ENCODE measurements at places on chromosomes 7 and 10.

- peak; percentile 89 for DNase-seq
Observed at GRCh38 chr10:80408242-80409101, at the start of gene PRXL2A. TSS of gene PRXL2A (plus strand) at chr10:80408551. CDS start at chr10:80420468, 11,917 bp downstream.

GRCh38 chr7:44292876-44293560, 32.4 kb downstream of the CAMK2B start:
- DNase-seq: no peak

DNA sequence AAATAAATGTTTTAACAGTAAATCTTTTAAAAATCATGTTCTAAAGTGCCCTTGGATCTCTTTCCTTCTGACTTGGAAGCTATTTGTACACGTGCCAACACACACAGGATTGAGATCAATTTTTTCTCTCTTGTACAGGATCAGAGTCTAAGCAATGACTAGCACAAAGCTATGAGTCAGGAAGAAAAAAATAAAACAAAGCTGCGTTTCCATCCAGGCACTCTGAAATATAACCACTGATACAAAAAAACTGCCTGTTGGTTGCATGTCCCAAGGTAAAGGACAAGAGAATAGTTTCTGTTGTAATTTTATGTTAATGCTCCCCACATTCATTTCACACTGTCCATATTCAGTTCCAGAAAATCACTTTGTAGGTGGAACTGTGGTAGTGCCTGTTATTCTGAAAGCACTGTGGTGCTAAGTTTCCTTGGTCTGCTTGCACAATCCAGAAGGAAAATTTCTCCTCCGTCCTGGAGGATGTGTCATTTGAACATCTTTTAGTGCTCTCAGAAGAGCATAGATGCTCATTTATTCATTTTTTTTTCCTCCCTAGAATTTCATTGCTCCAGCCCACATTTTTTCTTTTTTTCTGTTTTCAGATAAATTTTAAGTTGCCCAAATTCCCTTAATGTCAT, 113.4 kb downstream of the PLXDC2 start:
- DNase-seq: no peak

DNA sequence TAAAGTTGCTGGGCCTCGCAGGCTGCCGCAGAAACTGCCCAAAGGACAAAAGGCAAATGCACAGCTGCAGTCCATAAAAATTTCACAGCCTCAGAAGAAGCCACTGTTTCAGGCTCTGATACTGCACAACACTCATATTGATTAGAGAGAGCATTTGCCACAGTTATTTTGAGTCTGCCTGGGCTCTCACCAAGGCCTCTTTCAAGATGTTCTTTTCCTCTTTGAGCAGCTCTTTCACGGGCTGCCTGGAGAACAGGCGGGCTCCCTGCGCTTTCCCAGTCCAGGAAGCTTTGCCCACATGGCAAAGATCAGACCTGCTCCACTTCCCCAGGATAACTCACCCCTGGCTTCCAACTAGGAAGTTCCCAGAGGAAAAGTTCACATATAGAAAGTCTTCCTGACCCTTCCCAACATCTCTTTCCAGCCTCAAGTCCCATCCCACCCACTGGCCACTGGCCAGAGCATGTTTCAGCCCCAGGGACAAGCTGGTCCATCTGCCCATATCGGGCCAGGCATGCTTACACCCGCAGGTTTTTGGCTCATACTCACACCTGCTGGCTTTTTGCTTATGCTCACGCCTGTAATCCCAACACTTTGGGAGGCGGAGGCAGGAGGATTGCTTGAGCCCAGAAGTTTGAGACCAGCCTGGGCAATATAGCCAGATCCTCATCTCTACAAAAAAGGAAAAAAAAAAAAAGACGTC, 3.3 kb downstream of the SLIT1 start:
- no peak for DNase-seq

DNA sequence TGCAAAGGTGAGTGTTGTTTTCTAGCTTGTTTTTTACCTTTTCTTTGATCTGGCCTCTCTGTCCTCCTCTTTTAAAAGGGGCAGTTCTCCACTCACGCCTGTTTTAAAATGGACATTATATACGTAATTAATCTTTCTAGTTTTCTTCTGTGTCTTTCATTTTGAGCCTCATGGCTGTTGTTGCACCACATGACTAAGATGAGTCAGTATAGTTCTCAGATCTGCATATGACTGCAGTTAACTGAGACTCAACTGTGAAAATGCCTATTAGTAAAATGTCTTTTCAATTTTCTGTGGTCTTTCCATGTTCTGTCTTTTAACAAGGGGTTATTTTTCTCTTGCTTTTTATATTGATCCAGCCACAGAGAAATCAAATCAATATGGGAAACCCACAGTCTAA, 296.1 kb downstream of the CDK14 start:
- DNase-seq: no peak

DNA sequence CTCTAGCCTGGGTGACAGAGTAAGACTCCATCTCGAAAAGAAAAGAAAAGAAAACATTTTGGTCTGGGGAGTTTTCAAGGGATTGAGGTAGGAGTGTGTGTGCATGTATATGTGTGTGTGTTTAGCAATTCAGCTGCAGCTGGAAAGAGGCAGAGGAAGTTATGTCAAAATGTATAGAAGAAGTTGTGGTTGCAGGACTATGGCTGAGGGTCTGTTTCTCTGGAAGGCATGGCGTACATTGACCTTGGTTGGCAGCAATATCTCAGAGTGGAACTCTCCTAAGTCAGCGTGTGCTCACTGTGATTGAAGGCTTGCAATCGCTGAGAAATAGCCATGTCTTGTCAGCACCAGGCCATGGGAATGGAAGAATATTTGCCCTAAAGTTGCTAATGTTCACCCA, 28.6 kb upstream of the RHBDD2 start:
- DNase-seq: no peak

- no peak for DNase-seq
Observed at GRCh38 chr7:123929107-123929506, 4.1 kb downstream of the SPAM1 start.

GRCh38 chr7:121961089-121961867, 88.3 kb downstream of the PTPRZ1 start:
- DNase-seq: no peak

- no peak for DNase-seq
Observed at GRCh38 chr7:112296432-112296831, 89.9 kb downstream of the ZNF277 start.

DNA sequence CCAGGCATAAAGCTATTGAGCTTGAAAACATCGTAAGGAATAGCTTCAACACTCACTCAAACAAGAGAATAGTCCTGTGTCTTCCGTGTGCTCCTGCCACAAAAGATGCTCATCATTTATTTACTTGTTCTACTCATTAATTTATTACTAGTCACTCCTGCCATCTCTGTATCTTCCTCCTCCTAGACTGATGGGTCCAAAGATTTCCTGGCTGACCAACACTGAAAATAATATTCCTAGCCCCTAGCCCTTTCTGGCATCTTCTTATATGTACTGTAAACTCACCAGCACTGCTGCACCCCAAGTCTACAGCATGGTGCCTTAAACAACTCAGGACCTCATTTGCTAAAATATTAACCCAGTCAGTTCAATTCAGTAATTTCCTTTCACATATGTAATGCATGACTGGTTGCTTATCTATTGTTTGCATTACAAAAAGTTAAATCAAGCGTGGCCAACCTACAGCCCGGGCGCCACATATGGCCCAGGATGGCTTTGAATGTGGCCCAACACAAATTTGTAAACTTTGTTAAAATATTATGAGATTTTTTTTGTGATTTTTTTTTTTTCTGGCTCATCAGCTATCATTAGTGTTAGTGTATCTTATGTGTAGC, 86.7 kb upstream of the GSDME start:
- no peak for DNase-seq

GRCh38 chr10:51231754-51232153, 157.5 kb downstream of the PRKG1 start:
- DNase-seq: no peak

DNA sequence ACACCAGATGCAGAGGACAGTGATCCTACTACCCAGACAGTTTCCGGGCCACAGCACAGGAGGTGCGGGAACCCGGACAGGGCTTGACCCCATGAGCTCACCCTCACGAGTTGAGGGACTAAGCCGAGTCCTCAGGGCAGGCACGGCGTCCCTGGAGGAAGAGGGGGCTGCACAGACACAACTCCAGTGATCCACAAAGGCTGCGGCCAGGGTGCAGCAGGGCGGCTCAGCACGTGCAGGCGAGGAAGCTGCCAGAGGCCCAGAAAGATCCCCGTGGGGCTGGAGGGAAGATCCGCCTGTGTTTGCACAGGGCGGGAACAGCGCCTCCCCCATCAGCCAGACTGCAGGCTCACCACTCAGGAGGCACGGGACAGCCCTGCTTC, 45.9 kb upstream of the TMEM72 start:
- no peak for DNase-seq

DNA sequence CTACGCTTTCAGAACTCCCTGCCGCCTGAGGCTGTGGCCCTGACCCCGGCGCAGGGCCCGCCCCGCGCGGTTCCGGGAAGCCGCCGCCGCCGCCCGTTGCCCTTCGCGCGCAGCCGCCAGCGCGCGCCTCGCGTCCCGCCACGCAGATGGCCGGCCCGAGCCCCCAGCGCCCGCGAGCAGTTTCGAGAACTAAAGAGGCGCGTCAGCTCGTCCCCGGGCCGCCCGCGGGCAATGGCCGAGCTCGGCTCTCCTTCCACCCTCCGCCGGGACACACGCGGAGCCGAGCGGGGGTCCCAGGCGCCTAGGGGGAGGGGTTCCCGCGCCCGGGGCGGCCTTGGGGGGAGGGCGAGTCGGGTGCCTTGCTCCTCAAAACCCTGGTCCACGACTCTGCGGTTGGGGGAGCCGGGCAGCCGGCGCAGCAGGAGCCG, 1.8 kb downstream of the HNRNPF start:
- DNase-seq: peak; percentile 26

DNA sequence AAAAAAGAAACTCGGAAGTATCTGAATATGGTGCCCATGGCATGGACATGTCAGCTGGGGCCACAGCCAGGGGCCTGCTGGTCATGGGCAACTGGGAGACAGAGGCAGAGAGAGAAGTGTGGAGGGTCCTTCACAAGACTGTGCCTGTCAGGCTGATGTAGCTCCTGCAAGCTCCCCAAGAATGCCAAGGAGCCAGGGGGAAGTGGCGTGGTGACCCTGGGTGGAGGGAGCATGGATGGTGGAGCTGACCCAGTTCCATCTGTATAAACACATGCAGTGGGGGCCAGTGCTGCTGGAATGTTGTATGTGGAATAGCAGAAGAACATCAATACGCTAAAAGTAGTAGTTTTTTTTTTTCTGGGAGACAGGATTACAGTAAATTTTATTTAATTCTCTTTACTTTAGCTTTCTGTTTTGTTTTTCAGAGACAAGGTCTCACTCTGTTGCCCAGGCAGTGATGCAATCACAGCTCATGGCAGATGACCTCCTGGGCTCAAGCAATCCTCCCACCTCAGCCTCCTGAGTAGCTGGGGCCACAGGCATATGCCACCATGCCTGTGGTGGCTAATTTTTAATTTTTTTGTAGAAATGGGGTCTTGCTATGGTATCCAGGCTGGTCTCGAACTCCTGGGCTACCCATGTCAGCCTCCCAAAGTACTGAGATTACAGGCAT, 10.5 kb upstream of the ZMIZ2 start:
- DNase-seq: no peak

DNA sequence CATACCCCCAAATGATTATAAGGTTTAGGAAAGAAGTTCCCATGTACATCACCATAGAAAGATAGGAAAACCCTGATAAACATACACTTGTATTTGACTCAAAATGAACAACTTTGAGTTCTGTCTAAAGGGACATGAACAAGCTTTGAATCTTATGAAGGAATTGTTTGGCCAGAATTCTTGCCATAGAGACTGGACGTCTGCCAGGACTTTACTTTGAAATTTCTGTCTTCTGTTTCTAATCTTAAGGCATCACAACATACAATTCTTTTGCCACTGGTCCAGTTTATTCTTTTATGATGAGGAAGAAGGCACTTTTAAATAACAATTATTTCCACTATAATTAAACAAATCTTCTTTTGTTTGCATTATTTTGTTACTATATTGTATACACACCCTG, 26.2 kb upstream of the CYP26C1 start:
- no peak for DNase-seq

- DNase-seq: no peak
Observed at GRCh38 chr7:155230169-155230593, 67.5 kb upstream of the INSIG1 start.

DNA sequence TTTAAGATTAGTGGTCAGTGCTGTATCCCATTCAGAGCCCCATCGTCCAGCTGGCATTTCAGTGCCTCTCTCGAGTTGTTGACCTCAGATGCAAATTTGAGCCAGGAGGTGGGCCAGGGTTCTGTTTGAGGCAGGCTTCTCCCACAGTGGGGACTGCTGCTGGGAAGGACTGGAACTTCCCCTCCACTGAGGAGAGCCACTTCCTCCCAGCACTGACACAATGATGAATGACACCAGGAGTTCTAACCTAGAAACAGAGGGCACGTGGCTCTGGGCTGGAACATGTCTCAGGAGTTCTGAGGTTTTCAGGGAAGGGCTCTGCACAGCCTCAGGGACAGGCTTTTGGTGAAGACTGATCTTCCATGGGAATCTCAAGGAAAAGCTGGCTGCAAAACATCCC, 18.3 kb upstream of the BTBD16 start:
- no peak for DNase-seq

- DNase-seq: no peak
Observed at GRCh38 chr7:131689662-131690234, 133.3 kb upstream of the PODXL start.

All from naive thymus-derived CD8-positive, alpha-beta T cell (primary cell).